ENCODE measurements at places on chromosomes 7 and 10. TPM values are rescaled to one million over a fixed set of nuclear protein-coding genes. Genes with fewer than 3 reads are reported as not detected.

TMEM236 gene
- total RNA-seq, result 0.30 TPM

CLDN3 gene
- total RNA-seq, result not detected

DNA sequence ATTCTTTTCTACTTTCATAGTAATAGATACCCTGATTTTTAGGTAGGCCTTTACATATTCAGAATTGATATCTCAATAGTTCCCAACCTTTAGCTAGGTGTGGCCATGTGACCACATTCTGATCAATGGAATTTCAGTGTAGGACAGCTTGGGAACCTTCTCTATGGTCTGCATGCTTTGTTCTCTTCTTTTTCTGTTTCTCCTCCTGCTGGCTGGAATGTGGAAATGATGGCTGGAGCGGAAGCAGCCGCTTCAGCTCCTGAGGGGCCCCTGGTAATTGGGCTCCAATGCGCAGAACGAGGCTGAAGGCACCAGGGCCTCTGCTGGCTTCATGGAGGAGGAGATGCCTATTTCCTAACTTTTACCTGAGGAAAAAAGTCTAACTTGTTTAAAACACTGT lies 152.6 kb downstream of the ZMYND11 start:
- ATAC-seq, result no peak
- H3K4me1 ChIP-seq, result peaks cover 6% of the 10 kb centered on the region
- no peaks in the 10 kb centered on the region for H3K36me3 ChIP-seq
- no peak overlapping the region for H3K4me3 ChIP-seq
- H3K27me3 ChIP-seq, result no peaks in the 10 kb centered on the region

- peaks cover 57% of the 10 kb centered on the region for H3K27me3 ChIP-seq
- no peaks in the 10 kb centered on the region for H3K36me3 ChIP-seq
- no peak for ATAC-seq
- no peak overlapping the region for H3K27ac ChIP-seq
Observed at GRCh38 chr7:22550514-22551030, 50.6 kb upstream of the STEAP1B start.

- no peak for ATAC-seq
- H3K27me3 ChIP-seq, result no peaks in the 10 kb centered on the region
- H3K27ac ChIP-seq, result no peak overlapping the region
- no peaks in the 10 kb centered on the region for H3K4me1 ChIP-seq
- no peaks in the 10 kb centered on the region for H3K36me3 ChIP-seq
Observed at GRCh38 chr7:110675383-110676103, 415.4 kb upstream of the LRRN3 start.

DNA sequence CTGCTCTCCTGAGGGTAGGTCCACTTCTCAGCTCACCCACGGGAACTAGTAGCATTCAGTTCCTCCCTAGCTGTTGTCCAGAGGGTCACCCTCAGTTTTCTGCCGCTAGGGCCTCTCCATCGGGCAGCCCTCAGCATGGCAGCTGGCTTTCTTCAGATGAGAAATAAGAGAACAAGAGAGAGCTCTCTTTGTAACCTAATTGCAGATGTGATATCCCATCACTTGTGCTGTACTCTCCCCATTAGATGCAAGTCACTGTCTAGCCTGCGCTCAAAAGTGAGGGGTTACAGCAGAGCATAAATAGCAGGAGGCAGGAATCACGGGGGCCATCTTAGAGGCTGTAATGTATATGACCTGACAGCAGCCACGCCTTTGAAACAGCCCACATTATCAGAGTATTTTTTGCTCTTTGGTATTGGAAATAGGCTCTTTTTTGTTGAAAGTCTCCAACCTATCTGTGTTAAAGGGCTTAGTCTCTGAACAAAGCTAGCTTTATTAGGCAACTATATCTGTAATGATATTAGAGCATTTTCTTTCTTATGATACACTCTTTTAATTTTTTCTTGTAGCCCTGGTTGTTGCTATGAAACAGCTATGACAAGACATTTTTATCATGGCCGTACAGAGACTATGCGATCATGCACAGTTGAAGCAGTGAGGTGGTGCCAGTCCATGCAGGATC lies 45.7 kb downstream of the CROT start:
- no peak overlapping the region for H3K27ac ChIP-seq
- no peak for ATAC-seq
- peaks cover 65% of the 10 kb centered on the region for H3K36me3 ChIP-seq
- H3K4me3 ChIP-seq, result no peak overlapping the region
- no peaks in the 10 kb centered on the region for H3K27me3 ChIP-seq

GRCh38 chr7:157693521-157694375 lies 356.9 kb downstream of the DNAJB6 start:
- no peak for ATAC-seq
- peaks cover 13% of the 10 kb centered on the region for H3K27me3 ChIP-seq
- no peak overlapping the region for H3K27ac ChIP-seq
- no peaks in the 10 kb centered on the region for H3K36me3 ChIP-seq
- peak overlapping the region; percentile 42 for H3K4me3 ChIP-seq
